ENCODE measurements at places on chromosomes 12 and 14.

DNA sequence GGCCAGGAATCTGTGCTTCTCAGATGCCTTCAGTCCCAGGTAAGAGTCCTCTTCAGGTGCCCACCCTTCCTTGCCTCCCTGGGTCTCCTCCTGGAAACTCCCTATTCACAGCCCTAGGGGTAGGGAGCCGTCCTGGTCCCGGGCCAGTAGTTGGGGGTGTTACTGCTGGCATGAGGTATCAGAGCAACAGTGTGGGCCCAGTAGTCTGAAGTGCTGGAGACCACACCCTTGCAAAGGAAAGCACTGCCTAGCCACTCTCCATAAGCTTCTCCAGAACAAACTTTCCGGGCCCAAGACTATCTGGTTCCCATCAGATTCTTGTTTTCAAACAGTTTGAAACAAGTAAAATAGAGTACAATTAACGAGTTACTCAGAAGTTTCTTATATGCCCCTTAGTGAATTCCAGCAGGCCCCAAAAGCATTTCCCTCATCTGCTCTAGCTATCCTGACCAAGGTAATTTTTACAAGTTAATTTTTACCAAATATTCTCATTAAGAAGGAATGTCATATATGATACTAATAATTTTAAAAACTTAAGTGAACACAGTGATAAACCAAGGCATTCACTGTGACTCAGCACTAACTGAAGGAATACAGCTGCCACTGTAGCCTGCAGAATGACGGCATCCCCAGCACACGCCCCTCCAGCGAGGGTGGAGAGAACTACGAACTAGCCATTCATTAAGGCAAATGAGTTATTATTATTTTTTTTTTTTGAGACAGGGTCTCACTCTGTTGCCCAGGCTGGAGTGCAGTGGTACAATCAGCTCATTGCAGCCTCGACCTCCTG, 49.4 kb downstream of the MOK start:
- DNase-seq = no peak

DNA sequence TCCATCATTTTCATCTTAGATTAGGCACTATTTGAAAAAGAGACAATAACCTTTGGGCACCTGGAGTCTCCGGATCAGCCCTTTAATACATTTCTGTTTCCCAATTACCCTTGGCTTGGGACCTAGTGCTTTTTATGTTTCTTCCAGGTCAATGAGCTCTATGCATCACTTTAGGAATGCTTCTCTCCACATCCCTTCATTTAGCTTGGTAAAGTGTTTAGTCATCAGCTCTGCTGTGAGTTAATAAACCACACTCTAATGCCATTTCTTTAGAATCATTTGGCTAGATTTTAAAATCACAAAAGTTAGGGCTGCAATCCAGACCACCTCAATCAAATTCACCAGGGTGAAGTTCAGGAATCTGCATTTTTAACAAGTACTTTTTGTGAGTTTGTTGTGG, 41.7 kb downstream of the RASSF9 start:
- no peak for DNase-seq

GRCh38 chr12:123441523-123442164, 5.2 kb upstream of the RILPL2 start:
- DNase-seq = no peak

DNA sequence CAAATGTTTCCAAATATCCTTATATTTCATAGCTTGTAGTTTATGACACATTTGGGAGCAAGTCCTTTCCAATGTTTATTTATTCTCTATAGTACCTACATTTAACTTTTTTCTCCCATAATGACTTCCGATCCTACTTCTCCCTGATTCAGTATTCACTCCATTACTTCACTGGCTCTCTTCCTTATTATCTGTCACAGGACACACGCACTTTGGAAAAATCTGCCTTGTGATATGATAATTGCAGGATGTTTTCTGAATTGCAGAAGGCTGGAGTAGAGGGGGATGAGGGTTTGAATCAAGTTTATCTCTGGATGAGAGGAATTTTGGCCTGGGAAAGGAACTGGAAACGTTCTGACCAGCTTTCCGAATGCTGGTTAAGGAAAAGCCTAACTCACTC, 75.0 kb downstream of the HMGA2 start:
- no peak for DNase-seq

- DNase-seq = no peak
Observed at GRCh38 chr14:61598980-61599379, 96.3 kb upstream of the HIF1A start.

- no peak for DNase-seq
Observed at GRCh38 chr12:106147956-106148355, 9.2 kb upstream of the NUAK1 start.

GRCh38 chr14:50865391-50866076, 6.3 kb upstream of the ABHD12B start:
- no peak for DNase-seq

GRCh38 chr12:15638231-15638630, 151.0 kb downstream of the EPS8 start:
- DNase-seq = no peak

GRCh38 chr12:111506260-111506659, 92.9 kb downstream of the ATXN2 start:
- no peak for DNase-seq

- no peak for DNase-seq
Observed at GRCh38 chr14:24310265-24310645, 315 bp downstream of the LTB4R2 start.

DNA sequence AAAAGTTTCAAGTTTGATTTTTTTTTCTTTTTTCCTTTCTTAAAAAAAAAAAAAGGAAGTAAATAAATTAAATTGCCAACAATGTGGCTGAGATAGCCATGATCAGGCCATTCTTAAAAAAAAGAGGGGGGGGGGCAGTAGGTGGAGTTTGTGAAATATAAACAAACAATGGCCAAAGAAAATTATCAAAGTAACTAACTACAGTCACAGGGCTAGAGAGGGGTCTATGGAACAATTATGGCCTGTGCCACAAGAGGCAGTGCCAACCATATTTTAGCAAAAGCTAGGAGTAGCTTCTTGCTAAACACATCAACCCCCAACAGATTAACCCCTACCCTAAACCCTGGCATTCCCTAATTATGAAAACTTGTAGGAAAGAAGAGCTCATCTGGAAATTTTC, 16.2 kb upstream of the SMARCC2 start:
- DNase-seq = peak; percentile 18

GRCh38 chr14:70392676-70393075, 24.2 kb downstream of the SYNJ2BP start:
- no peak for DNase-seq

GRCh38 chr14:64971943-64972791, at the start of gene RAB15:
TSS of gene RAB15 (minus strand) at chr14:64972336. CDS start at chr14:64972076, 260 bp downstream.
- no peak for DNase-seq

DNA sequence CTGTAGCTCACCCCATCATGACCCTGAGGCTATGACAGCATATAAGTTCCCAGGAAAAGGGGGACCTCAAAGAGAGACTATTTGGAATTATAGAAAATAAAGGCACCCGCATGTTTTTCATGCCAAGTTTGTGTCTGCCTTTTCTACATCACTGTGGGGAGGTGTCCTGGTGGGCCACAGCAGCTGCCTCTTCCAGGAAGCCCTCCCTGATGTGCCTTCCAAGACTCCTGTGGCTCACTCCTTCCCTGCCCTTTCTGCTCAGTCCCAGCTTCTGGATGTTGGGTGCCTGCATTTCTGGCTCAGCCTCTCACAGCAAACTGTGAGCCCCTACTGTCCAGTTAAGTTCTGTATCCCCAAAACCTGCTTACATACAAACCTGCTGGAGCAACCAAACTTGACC, 36.3 kb upstream of the BEGAIN start:
- DNase-seq = no peak

GRCh38 chr12:73445658-73446324, 1091.8 kb upstream of the ATXN7L3B start:
- no peak for DNase-seq

Data from AML-193 (cell line).